ENCODE measurements at places on chromosomes 16 and 17.

- DNase-seq, result no peak
These were observed 22.9 kb upstream of the APPBP2 start for GRCh38 chr17:60548990-60549389.

DNA sequence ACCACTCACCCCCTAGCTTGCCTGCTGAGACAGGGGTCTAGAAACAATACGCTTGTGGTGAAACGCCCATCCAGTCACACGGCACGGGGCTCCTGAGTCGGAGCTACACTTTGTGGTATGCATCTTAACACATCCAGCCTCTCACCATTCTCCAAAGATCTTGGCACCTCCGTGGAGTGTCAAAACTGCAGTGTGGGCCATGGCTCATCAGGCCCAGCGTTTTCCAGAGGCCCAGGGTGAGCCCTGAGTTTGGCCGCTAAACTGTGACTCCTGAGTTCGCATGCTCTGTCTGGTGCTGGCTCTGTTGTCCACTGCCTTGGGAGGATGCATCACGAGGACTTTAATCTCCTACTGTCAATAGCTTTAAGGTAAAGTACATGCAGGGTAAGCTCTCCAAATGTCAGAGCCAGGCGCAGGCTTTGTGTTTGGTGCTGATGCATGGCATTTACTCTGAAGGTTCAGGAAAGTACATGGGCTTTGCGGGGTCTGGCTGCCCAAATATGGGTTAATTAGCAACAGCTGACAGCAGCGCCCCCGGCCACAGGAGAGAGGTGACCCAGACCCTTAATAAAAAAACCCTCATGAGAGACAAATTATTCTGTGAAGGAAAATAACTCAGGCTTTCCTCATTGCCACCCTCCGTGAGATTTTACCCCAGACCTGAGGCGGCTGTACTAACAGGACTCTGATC is 118.4 kb downstream of the CCDC182 start:
- no peak for DNase-seq

DNA sequence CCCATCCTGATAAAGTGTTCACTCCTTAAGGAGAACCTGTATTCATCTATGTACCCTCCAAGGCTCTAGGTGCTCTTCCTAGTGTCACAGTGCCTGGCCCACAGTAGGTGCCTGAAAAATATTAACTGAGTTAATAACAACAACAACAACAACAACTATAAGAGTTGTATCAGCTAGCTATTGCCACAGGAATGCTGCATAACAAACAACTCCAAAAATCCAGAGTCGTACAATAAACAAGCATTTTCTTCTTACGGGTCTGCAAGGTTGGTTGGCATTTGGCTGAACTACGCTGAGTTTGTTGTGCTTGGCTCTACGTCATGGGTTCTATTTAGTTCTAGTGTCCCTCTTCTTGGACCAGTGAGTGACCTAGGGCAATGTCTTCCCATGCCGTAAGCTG is 29.2 kb downstream of the TMC5 start:
- no peak for DNase-seq

DNA sequence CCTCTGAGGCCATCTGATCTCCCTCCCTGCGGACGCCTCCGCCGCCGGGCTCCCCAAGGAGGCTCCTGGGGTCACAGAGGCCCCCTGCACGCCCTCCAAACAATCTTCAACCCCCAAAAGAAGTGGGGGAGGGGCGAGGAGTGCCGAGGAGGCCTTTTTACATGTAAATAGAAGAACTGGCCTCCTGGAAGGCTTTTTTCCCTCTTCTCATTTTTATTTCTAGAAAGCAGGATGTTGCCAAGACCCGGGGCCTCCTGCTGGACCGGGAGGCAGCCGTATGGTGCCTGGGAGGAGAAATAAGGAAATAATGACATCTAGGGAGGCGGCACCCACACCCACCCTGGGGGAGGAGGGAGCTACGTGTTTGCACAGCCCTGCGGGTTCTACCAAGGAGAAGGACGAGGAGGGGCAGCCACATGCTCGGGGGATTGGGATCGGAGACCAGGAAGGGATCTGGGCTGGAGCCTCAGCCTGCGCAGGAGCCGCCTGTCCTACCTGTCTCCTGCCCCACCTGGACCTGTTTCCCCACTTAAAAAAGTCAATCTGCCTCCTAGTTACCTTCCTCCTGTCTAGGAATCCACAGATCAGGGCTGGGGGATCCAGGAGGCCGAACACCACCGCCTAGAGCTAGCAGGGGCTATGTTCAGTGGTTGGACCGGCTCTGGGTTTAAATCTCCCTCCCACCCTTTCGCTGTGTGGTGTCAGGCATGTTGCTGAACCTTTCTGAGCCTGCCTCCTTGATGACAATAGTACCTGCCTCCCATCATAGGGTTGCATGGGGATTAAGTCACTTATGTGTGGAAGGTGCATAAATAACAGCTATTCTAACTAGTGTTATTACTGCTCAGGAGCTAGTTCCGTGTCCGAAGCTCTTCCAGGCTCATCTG is 175.7 kb upstream of the GSE1 start:
- DNase-seq, result peak; percentile 59

GRCh38 chr17:9330141-9330540 is 245.5 kb downstream of the STX8 start:
- no peak for DNase-seq

- no peak for DNase-seq
These were observed 17.4 kb downstream of the RNF43 start for GRCh38 chr17:58399974-58400373.

- no peak for DNase-seq
These were observed 317.8 kb downstream of the GRIN2A start for GRCh38 chr16:9864461-9864860.

DNA sequence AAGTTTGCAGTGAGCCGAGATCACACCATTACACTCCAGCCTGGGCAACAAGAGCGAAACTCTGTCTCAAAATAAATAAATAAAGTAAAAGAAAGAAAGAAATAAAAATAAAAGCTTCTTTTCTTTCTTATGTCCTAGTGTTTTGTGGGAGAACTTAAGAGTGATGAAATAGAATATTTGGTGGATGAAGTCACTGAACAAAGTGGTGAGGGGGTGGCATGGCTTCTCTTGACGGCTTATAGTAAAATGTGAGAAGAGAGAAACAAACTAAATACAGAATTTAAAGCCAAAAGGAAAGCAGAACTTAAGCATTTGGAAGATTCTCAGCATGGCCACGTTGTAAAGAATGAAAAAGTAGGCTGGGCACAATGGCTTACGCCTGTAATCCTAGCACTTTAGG is 15.3 kb downstream of the SGF29 start:
- no peak for DNase-seq

DNA sequence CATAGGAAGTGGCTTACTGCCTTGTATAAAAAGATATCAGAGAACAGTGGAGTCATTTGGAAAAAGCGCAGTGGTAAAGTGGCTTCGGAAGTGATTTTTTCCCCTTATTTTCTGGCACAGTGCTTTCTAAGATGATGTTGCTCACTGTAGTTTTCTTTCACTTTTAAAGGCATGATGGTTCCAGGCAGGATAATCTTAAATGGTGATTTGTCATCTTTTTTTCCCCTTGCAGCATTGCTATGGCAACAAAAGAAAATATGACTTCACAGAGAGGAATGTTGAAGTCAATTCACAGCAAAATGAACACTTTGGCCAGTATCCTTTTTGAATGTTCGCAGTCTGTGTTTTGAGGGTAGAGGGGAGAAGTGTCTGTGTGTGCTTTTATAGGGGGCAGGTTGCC is 42.5 kb downstream of the GOSR1 start:
- no peak for DNase-seq

GRCh38 chr17:32912218-32912897 is 15.6 kb upstream of the TMEM98 start:
- DNase-seq, result no peak

GRCh38 chr17:66351033-66351432 is 48.6 kb downstream of the PRKCA start:
- no peak for DNase-seq

- DNase-seq, result no peak
These were observed 2.0 kb downstream of the PLD6 start for GRCh38 chr17:17204041-17204591.

GRCh38 chr16:57615813-57616212 is 12.6 kb upstream of the ADGRG1 start:
- no peak for DNase-seq

DNA sequence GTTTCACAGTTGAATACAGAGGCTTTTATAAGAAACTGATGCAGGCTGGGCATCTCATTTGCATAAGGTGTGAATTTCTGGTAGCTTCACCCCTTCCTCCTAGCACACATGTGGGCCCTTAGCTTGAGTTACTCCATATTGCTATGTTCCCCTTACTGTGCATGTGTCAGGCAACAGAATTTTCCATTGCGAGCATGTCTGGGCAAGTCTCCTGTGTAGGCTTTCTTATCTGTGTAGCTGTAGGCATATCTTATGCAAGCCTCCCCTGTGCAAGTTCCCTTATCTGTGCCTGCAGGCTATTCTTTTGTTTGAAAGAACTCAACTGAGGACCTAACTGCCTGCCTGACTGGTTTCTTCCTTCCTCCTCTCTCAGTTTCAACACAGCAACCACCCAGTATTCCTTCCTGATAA is 597.4 kb upstream of the CDH5 start:
- DNase-seq, result no peak

- DNase-seq, result no peak
These were observed 18.4 kb downstream of the HSD11B2 start for GRCh38 chr16:67449336-67449735.

- DNase-seq, result no peak
These were observed 15.0 kb downstream of the SMIM36 start for GRCh38 chr17:55496094-55496881.

DNA sequence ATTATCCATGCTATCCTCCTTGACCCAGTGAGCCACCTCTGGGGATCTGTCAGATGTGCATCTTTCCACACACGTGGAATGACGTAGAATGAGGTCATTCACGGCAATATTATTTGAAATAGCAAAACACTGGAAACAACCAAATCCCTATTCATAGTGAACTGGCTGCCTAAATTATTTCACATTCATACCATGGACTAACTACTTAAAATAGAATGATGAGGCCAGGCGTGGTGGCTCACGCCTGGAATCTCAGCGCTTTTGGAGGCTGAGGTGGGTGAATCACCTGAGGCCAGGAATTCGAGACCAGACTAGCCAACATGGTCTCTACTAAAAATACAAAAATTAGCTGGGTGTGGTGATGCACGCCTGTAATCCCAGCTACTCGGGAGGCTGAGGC is 75.5 kb downstream of the RAP1GAP2 start:
- DNase-seq, result no peak

- DNase-seq, result no peak
These were observed 126.2 kb upstream of the RPL38 start for GRCh38 chr17:74077231-74077630.

DNA sequence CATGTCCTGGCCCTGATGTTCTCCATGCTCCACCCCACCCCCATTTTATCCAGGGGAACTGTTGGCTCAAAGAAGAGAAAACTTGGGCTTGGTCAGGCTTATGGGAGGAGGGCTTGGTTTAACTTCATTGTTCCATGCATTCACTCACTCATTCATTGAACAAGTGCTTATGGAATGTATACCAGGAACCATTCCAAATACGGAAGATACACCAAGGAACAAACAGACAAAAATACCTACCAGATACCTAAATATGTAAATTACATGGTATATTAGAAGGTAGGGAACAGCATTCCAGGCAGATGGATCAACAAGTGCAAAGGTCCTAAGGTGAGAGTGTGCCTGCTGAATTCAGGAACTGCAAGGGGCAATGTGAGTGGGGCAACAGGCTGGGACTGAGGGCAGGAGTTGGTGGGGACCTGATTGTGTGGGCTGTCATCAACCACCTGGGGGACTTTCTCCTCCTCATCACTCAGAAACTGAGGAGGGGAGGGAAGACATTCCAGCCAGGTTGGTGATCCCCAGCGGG is 39.9 kb downstream of the RAI1 start:
- no peak for DNase-seq

GRCh38 chr17:37830151-37830993 is 85.5 kb upstream of the HNF1B start:
- DNase-seq, result no peak

GRCh38 chr17:21024024-21024423 is 18.8 kb downstream of the USP22 start:
- DNase-seq, result no peak

DNA sequence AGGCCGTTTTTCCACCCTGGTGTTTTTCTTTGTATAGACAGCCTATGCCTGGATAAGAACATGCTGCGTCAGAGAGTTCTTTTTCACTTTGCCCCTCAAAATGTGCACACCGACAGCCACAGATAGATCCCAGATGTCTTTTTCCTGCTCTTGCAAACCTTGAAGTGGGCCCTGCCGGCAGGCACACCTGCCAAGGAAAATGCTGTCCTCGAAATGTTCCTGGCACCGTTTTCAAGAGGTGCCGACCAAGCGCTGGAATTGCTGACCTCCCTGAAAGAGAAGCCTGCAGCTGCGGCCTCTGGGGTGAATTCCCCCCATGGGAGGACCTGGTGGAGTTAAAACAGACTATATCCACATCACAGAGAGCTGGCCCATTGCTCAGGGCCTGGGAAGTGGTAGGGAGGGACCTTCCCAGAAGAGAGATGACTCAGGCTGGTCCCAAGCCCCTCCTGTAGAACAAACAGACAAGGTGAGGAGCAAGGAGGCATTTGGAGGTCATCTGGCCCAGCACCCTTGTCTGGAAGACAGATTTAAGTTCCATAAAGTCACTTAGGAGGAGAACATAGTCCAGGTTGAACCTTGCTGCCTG is 668.1 kb downstream of the MAF start:
- DNase-seq, result no peak

DNA sequence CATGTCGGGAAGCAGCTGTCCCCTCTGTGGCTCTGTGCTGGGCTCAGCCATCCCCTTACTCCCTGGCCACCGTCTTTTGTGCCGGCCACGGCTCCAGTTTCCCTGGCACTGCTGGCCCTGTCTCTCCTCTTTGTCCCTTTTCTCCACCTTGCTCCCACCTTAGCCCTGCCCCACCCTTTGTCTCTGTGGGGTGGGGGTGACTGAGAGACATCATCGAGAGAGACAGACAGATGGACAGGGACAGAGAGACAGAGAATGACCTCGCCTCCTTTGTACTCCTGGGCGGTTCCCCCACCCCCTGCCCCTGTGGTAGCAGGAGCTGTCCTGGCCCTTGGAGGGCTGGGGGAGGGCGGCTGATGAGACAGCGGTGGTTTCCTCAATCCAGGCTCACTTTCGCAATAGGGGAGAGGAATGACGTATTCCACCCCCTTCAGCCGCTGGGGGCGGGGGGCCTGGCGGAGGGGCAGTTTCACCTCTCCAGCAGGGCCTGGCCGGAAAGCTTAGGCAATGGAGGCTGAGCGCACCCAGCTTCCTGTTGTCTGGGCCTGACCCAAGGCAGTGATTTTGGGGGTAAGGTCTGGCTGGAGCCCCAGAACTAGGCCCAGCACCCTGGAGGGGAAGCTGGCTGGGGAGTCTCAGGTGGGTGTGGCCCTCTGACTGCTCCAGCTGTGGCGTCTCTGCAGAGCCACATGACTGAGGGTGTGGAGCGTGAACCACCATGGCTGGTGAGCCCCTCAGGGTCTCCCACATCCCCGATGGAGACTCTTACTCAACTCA is 7.3 kb downstream of the FMNL1 start:
- DNase-seq, result no peak

DNA sequence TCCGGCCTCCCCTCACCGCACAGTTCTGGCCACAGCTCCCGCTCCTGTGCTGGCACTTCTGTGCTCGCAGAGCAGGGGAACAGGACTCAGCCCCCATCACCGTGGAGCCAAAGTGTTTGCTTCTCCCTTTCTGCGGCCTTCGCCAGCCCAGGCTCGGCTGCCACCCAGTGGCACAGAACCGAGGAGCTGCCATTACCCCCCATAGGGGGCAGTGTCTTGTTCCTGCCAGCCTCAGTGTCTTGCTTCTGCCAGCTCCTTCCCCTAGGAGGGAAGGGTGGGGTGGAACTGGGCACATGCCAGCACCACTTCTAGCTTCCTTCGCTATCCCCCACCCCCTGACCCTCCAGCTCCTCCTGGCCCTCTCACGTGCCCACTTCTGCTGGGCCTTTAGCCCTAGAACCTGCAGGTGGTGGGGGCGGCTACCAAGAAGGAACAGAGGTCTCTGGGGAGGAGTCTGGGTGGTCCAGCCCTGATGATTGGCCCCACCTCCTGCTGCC is 645 bp upstream of the ELMO3 start:
- DNase-seq, result no peak
